H9 (cell line): ENCODE measurements at places on chromosomes 3 and 15. TPM values are rescaled to one million over a fixed set of nuclear protein-coding genes. Genes with fewer than 3 reads are reported as not detected.

Gene IQCF5
- not detected in 2 replicates for total RNA-seq

Gene MCTP2
- total RNA-seq: 1.3 and 2.0 TPM in 2 replicates

Gene MYL3
- 0.24 TPM in 2 replicates for total RNA-seq

Gene GOLGA8S
- 0.07 TPM in 2 replicates for total RNA-seq

Gene GRAMD2A
- 1.3 and 1.5 TPM in 2 replicates for total RNA-seq

Gene TUBGCP4
- total RNA-seq: 23.5 and 24.6 TPM in 2 replicates

GRCh38 chr3:178436773-178437172 is 99.5 kb upstream of the KCNMB2 start:
- DNase-seq: no peak

DNA sequence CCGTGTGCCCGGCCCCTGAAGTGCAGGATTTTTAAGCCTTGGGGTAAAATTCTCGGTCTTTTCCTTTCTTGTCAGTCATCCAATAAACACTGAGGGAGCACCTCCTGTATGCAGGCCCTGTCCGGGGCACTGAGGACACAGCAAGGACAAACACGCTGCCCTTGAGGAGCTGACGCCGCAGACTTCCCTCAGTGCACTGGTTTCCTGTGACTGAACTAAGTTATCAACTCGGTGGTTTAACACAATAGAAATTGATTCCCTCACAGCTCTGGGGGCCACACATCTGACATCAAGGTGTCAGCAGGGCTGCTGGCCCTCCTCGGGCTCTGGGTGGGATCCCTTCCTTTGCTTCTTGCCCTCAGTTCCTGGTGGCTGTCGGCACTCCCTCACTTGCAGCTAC is 65.1 kb downstream of the ZNF445 start:
- no peak for DNase-seq

GRCh38 chr3:102398176-102398575 is 36.6 kb upstream of the ZPLD1 start:
- DNase-seq: no peak

- DNase-seq: peak; percentile 77
Observed at GRCh38 chr3:49869525-49870126, at the start of gene CAMKV. Gene CAMKV (minus strand): TSS chr3:49869906. CDS start chr3:49862388, 7,518 bp downstream.

DNA sequence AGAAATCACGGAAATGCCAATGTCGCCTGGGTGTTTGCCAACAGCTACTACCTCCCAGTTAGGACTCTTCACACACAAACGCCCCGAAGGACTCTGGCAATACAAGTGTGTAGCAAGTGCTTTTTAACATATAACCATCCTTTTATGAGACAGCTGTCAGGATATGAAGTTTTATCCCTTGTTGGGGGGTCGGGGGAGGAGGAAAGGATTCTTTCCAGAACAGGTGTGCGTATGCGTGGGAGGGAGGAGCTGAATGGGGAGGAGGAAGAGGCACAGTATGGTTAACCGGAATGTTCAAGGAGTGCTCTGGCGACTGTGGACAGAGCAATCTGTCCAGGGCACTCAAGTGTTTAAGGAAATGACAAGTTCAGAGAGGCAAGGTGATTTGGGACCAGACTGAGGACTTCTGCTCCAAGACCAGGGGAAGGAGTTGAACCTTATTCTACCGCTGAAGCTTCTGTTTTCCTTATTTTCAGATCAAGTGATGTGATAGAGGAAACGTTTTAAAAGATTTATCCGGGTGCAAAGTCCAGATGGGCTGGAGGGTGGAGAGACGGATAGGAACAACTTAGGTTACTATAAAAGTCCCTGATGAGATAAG is 1.3 kb downstream of the TSPAN3 start:
- no peak for DNase-seq

GRCh38 chr15:61081027-61081322 is 148.1 kb downstream of the RORA start:
- DNase-seq: no peak
